ENCODE measurements at places on chromosomes 5 and 9.

DNA sequence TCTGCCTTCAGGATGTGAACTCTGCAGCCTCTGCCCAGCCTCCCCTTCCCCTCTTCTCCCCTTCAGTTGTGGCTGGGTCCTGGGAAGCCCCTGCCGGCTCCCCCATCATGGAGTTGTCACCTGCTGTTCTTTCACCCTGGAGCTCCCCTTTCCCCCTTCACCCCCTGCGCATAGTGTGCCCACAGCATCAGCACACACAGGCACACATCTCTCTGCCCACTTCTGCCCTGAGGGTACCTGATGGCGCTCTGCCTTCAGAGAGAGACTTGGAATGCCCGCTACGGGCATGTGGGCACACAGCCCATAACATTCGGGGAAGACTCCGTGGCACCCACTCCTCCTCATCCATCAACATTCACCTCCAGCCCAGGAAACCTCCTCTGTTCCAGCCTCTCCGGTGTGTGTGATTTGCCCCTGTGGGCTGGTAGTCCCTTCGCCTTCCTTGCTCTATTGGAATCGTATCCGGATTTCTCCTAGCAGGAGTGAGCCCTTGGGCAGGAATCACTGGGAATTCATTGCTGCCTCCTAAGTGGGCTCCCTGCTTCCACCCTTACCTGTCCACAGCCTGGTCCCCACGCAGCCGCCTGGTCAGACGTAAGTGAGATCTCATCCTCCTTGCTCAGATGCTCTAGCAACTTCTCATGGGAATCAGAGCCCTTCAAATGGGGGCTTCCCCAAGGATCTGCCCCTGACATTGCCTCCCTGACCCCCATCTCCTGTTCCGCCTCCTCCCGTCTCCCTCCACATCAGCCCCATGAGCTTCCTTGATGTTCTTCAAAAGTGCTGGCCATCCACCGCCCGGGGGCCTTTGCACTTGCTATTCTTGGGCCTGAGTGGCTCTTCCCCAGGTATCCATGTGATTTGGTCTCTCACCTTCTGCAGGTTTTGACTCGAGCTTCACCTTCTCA lies 61.5 kb upstream of the CTSL start:
- no peak for DNase-seq

GRCh38 chr5:135997673-135998335 lies 31.0 kb upstream of the TGFBI start:
- no peak for DNase-seq

GRCh38 chr9:92659601-92660000 lies 10.3 kb downstream of the IPPK start:
- no peak for DNase-seq

GRCh38 chr9:98453589-98454311 lies 198.3 kb upstream of the TBC1D2 start:
- DNase-seq: peak; percentile 16

DNA sequence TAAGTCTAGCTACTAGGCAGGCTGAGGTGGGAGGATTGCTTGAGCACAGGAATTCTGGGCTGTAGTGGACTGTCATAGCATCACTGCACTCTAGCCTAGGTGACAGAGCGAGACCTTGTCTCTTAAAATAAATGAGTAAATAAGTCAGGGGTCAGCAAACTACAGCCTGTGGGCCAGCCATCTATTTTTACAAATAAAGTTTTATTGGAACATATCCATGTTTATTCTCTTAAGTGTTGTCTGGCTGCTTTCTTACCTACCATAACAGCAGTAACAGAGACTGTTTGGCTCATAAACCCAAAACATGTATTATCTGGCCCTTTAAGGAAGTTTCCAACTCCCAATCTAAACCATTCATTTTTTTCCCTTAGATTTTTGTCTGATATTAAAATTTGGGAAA lies 29.6 kb downstream of the DIMT1 start:
- DNase-seq: no peak

DNA sequence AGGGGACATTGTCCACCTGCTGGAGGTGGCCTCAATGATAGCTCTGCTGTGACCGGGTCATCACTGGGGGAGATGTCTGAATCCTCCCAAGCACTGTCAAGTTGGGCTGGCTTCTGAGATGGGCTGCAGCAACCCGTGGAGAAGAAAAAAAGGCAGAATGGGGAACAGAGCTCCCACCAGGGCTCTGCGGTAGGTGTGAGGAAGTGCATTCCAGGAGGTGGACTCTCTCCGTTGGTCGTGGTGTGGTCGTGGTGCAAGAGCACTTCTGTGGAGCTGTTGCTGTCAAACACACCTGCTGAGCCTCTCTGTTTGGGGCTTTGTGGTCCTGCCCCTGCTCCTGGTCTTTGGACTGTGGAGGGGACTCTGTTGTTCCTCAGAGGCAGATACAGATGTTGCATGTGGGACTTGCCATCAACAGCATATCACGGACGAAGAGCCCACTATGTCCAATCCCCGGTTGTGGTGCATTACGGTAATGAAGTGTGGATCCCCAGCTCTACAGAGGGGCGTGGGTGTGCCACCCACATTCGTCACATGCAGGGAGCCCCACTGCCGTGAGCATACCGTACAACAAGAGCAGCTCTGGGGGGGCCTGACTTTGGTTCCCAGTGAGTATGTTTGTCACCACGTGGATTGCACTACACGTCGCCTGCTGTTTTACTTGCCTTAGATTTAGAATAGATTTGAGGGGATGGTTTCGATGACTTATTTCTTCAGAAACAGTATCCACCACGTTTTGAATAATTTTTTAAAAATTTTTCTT lies 36.0 kb upstream of the PITX1 start:
- DNase-seq: no peak

DNA sequence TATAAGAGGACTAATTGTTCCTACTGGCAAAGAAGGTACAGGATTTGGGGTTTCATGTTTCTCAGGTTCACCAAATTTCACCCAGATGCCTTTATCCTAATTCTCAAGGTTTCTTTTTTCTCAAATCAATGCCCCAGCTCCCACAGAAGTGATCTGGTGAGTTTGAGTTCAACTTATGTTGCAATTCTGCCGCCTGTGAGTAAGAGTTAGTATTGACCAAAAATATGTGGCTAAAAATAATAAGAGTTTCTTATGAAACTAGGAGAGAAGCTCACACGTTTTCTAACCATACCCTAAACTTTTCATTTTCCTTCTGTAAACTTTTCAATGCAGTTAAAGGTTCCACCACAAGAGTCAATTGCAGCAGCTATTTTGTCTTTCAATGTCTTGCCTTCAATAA lies 15.1 kb downstream of the SLCO6A1 start:
- peak; percentile 1 for DNase-seq

- DNase-seq: no peak
These were observed 35.4 kb upstream of the SLC28A3 start for GRCh38 chr9:84375954-84376353.

GRCh38 chr5:58958701-58959100 lies 375.8 kb downstream of the RAB3C start:
- DNase-seq: no peak

DNA sequence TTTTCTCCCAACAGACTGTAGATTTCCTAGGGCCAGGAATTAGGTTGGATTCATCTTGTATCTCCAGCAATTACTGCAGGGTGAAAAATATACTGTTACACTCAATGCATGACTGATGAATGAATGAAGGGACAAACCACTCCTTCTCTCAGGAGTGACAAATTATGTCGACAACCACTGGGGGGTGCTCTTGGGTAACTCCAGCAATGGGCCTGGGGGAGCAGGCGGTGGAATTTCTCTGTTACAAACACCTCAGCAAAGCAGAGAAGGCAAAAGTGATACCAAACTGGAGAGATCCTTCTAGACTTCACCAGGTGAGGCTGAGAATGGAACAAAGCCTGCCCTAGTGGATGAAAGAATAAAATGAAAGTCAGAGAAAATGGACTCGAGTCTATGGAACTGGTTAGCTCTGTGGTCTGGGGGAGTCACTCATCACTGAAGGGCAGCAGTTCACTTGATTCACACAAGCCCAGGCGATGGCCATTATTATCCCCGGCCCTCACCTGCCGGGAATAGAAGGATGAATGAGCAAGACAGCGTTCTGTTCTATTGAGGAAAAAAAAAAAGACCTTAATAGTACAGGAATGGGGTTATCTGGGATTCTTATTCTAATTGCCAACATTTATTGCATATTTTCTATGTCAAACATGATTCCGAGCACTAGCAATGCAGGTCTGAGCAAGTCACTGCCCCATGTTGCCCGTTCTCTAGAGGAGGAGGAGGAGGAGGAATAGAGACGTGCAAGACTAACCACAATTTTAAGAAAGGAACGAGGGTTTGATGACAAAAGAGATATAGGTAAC lies 341.1 kb downstream of the ASTN2 start:
- peak; percentile 57 for DNase-seq

DNA sequence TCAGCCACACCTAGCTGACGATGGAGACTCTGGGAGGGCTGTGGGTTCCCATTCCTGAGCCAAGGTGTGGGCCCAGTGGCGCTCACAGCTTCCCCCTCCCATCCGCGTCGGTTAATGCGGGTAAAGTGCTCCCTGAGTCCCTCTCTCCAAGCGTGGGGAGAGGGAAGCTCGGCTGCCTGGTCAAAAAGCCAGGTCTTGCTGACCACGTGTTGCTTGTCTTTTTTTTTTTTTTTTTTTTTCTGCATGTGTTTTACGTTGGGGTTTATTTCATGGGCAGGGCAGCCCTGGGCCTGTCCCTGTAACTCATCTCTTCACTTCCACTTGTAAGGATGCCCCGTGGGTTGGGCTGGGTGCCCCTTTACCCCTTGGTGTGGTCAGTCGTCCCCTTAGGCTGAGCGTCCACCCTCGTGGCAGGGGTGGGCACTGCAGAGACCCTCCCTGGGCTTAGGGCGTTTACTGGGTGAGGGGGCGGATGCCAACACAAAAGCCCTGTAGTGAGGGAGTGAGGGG lies 11.9 kb downstream of the NKD2 start:
- DNase-seq: no peak

DNA sequence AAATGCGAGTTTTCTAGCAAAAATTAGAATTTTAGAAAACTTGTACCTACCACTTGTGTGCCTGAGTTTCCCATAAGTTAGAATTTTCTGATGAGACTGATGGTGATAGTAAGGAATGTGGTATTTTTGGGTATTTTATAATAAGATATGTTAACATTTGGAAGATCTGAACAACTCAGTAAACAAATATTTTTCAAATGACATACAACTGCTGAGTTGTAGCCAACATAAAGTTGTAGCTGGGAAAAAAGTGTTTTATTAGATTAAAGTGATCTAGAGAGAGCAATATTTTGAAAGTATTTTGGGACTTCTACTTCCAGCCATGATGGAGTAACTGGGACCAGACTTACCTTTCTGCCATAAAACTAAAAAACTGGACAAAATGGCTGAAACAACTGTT lies 37.9 kb downstream of the GEMIN5 start:
- DNase-seq: no peak
